Neural crest cell (in vitro differentiated cells): ENCODE measurements at places on chromosomes 2 and 18.
A peak's percentile ranks its signal among the peaks of the same experiment; 100 is the strongest.

- DNase-seq = no peak
Measured at GRCh38 chr2:159267921-159268320, 18.6 kb downstream of the WDSUB1 start.

DNA sequence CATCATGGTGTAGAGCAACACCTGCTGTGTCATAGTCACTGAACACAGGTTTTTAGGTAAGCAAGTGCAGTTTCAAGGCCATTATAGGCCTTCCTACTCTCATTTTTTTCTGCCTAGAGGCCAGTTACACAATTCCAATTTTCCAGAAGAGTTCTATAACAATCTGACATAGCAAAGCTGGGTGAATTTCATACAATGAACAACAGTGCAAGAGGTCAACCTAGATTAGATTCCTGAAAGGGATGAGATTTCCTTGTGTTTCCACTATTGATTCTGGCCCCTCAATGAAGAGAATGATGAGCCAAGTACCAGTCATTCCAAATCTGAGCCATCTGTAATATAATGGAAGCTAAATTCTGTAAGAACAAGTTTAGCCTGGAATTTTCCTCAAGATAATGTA is 15.3 kb upstream of the CD28 start:
- DNase-seq = no peak

GRCh38 chr2:63975437-63976124 is 43.6 kb downstream of the VPS54 start:
- no peak for DNase-seq

DNA sequence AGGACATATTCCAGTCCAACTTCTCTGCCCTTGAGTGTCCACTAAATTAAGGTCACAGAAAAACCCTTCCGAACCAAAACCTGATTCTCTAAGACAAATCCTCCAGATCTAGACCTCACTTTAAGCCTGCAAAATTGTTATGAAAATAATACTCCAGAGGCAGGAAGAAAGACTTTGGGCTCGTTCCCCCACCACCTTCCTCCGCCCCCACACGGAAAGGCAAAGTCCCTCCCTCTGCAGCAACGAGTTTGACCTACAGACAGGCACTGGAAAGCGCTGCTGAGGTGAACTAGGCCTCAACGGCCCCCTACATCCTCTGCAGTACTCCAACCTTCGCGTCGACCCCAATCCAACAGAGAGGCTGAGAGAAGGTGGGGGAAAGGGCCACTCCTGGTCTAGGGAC is 808 bp downstream of the ATP5MC3 start:
- peak; percentile 14 for DNase-seq

DNA sequence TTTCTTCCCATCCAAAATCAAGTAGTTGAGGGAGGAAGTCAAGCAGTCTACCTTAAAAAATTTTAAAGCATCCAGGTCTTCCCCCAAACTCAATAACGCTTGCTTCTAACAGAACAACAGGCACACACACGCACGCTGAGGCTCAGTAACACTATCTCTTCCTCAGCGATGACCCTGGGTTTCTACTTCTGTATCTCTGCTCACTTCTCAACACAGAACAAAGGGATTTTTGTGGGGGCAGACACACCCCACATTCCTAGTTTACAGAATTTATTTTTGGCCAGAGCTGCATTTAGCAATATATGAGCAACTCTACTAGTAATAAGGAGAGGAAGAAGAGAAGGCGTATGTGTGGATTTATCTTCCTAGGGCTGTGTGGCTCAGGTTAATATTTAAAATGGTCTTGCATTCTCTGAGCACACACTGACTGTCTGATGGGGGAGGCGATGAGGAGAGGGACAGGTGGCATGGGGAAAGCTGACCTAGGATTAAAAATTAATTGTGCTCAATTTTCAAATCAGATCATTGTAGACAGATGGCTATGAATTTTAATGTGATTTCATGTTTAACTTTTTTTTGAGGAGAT is 71.3 kb upstream of the PPM1B start:
- no peak for DNase-seq

- no peak for DNase-seq
Measured at GRCh38 chr2:2114707-2115245, 216.3 kb downstream of the MYT1L start.

- no peak for DNase-seq
Measured at GRCh38 chr2:214126135-214126534, 284.7 kb upstream of the VWC2L start.

DNA sequence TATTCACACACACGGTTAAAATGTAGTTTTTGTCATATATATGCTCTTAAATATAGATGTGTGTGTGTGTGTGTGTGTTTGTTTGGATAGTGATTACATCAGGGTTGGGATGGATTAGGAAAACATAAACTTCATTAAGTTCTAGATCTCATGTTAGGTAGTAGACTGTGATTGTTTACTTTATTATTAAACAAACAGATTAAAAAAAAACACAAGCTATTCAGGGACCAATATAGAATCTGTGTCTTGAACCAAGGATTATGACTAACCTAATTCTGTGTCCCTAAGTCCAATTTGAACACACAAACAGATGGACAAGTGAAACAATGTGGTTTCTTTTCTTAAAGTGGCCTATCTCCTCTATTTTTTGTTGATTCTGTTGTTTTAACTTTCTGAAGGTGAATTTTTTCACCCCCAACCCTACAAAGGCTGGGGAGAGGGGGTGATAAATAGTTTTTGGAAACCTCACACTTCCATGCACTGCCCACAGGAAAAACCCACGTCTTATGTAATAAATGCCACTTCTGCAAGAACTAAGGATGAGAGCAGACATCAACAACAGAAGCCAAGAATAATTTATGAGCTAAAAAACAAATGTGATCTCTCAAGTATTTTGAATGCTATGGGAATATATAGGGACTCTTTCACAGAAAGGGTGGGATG is 40.7 kb downstream of the IL1R2 start:
- DNase-seq = no peak

DNA sequence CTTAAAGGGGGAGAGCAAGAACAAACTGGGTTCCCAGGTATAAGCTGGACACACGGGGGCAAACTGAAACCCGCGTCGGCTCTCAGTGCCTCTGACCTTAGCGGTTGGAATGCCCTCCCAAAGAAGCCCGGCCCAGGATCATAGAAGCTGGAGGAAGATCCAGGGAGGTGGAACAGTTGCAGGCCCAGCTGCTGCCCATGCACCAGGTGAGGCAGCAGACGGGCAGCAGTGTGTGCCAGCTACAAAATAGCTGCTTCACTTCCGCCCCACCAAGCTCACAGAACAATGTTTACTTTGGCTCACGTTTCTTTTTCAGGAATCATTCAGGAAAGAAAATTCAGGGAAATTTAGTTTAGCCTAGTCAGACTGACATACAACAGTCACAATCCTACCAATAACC is 3.9 kb upstream of the ERMN start:
- DNase-seq = no peak

DNA sequence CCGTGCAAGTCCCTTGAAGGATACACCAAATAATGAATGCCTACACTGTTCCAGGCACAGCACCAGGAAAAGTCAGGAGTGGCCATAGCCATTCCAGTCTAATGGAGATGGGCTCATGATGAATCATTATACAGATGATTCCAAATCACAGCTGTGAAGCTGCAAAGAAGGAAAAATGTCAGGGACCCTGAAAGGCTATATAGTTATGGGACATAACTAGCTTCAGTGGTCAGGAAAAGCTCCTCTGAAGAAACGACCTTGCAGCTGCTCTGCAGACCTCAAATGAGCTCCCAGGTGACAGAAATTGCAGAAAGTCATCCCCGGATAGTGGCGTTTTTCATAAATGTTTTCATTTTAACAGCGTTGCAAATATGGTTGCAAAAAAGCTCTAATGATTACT is 200.8 kb downstream of the PTGR3 start:
- no peak for DNase-seq

DNA sequence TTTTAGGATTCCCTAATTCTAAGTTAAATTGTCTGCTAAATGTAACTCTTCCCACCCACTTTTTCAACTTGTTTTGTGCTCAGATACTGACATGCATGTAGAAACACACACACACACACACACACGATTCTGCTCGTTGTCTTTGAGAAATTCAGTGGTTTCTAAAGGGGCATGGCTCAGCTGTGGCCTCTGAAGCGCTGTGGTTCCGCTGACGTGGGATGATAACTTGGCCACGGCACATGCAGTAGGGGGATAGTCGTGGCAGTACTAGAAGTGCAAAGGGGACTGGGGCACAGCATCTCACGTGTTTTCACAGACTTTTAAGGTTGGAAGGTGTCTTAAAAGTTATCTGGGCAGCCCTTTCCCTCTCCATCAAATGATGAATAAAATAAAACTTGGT is 18.4 kb downstream of the CASP10 start:
- no peak for DNase-seq

DNA sequence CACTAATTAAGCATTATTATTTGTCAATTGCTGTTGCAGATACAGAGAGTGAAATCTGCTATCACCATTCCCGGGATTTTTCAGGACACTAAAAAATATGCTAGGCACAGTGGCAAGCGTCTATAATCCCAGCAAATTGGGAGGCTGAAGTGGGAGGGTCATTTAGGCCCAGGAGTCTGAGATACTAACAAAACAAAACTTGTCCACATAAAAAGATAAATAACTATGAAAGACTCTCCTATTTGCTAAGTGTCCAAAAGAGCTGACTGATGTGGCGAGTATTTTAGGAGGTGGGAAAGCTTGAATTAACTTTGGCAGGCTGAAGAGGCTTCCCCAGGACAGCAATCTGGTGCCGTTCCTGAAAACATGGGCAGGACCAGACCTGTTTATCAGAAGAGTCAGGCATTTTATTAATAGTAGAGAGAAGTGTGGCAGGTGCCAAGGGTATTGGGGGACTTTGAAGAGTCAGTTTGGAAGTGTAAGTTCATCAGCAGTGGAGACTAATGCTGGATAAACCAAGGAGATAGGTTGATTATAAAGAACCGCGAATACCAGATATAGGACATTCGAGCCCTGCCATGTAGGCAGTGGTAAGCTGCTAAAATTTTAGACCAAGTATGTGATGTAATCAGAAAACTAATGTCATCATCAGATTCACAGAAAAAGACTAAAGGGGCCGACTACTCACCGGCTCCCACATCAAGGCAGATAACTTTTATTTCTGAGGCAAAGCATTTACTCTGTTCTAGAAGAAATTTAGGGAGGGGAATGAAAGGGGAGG is 201.8 kb downstream of the EPHA4 start:
- DNase-seq = no peak

- no peak for DNase-seq
Measured at GRCh38 chr18:51943281-51943680, 396.7 kb upstream of the DCC start.

- no peak for DNase-seq
Measured at GRCh38 chr2:232009639-232010274, 48.2 kb downstream of the DIS3L2 start.

GRCh38 chr2:238695538-238695937 is 152.3 kb upstream of the TWIST2 start:
- DNase-seq = no peak

DNA sequence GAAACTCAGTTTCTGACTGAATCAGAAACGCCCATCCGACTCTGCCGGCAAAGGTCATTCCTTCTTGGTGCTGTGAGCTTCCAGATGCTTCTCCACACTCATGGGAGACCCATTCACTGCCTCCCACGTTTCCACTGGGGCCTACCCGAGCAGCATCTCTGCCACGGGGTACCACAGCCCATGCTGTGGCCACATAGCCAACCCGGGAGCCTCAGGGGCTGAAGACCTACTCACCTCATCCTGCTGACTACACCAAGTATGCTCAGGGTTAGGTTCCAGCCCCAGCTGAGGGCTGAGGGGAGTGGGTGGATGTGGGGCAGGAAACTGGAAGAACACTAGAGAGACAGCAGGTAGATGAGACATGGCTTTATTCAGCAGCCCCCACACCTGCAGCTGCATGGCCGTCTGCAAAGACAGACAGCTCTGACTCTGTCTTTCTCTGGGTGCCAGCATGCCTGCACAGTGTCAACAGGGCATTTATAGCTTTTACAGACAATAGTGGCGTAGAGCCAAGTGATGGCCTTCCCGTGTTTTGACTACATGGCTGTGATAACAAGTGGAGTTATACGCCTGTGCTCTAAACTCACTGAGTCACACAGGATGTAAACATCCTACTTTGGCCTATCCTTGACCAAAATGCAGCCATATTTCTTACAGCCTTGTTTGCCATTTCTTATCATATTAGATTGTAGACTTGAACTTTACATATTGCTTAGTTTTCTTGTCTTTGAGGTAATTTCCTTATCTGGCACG is 16.5 kb upstream of the KLHL23 start:
- DNase-seq = no peak

DNA sequence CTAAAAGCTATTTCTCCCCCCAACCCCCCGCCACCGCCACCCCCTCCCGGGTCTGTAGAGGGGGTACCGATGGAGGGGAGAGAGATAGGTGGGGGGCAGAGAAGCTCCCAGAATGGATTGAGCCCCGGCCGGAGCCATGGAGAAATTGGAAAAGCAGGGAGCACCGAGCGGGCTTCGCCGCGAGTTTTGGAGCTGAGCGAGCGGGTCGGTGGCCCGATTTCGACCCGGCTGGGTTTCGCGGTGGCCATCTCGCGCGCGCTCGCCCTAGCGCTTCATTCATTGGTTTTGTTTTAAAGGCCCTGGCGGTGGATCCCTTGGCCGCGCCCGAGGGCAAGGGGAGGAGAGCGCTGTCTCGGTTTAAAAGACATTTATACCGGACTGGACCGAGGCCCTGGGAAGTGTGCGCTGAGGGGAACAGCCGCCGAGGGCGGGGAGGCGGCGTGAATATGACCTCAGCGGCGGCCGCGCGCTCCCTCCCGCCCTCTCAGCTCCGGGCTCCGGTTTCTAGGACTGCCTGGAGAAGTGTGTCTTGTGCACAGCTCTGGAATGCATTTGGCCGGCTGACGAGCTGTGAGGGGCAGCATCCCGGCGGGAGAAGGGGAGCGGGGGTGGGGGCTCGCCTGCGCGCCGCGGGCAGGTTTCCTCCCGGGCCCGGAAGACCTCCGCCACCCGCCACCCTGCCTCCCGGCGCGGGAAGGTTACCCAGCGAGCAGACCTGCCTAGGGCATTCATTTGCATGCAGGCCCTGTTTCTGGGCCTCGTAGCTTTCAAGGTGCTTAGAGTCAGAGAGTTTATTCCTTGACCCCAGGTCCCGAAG is 1.7 kb upstream of the SMAD7 start:
- DNase-seq = peak; percentile 66

DNA sequence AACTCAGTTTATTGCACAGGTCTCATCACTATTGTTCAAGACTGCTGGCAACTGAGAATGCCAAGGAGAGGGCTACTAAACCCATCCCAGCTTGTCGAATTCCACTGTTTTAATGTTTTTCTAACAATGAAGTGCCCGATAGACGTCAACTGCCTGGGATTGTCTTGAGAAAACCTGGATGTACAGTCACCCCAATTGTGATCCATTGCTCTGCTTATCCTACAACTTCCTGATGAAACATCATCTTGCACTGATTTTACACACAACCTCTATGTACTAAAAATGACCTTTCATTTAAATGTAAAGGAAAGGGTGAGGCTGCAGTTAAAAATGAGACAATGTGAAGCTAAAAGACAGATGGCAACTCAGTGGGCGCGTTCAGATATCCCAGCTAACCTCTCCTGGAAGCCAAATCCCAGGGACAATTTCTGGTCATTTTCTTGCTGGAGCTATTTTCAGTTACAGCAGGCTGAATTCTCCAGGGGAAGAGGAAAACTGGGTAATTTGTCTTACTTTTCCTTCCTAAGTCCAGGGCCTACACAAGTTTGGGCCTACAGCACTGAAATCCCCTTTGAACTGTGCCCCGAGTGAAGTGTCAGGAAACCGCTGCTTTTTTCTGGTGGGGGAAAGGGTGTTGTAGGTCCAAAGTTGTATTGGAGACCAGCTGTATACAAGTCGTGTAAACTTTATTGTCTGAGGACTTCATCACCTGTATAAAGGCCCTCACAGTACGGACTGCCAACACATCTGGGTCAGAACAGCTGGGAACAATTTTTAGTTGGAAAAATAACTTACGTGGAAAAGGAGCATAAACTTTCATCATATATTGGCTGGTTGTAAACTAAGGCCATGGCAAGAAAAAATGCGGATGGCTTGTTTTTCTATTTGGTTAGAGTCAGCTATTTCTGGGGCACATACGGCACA is 68.9 kb upstream of the LTBP1 start:
- no peak for DNase-seq
